HCT116 (cell line): ENCODE measurements at places on chromosomes 3 and 15. TPM values are rescaled to one million over a fixed set of nuclear protein-coding genes. Genes with fewer than 3 reads are reported as not detected.

Gene CMTM8
- total RNA-seq: 19.4 TPM

GRCh38 chr3:32180141-32180784, 58.2 kb upstream of the CMTM8 start:
- no peaks in the 10 kb centered on the region for H3K27me3 ChIP-seq
- H3K27ac ChIP-seq: no peak overlapping the region
- peaks cover 27% of the 10 kb centered on the region for H3K4me1 ChIP-seq
- H3K4me3 ChIP-seq: no peak overlapping the region
- no peak for DNase-seq

DNA sequence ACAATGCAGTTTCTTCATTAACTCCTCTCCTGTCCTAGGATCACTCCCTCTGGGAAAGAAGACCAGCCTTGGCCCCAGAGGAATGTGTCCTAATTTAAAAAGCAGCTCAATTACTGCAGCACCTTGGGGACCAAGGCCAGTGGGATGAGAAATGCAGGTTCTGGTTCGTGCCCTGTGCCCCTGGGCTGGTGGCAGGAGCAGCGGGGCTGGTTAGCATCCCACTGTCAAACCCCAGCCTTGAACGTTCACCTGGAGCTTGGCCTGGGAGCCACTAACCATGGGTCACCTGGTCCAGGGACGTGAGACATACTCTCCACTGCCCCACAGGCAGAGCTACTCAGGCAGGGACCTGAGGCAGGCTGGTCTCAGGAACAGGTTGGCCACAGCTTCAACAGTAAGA, 8.4 kb upstream of the RTP3 start:
- H3K27ac ChIP-seq: no peak overlapping the region
- peaks cover 10% of the 10 kb centered on the region; the same call in 1 of the 2 replicates for H3K4me1 ChIP-seq
- no peak overlapping the region for H3K4me3 ChIP-seq

DNA sequence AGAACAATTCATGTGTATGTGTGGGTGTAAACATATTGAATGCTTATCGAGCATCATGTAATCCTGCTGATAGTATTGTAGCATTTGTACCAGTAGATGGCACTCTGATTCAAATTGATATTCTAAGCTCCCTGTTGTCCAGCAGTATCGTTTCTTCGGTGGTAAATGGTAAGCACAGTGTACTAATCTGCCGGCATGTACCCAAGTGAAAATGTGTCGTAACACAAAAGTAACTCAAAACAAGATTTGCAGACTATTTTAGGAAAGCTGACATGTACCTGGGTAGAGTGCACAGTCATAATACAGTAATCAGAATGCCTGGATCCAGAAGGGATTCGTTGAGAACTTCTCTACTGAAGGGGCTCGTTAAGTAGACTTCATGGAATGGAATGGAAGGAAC, 31.7 kb upstream of the MNS1 start:
- peak; percentile 67 for DNase-seq
- H3K4me1 ChIP-seq: peaks cover 5% of the 10 kb centered on the region; the same call in 1 of the 2 replicates
- H3K27me3 ChIP-seq: no peaks in the 10 kb centered on the region
- H3K27ac ChIP-seq: no peak overlapping the region
- H3K36me3 ChIP-seq: no peaks in the 10 kb centered on the region

DNA sequence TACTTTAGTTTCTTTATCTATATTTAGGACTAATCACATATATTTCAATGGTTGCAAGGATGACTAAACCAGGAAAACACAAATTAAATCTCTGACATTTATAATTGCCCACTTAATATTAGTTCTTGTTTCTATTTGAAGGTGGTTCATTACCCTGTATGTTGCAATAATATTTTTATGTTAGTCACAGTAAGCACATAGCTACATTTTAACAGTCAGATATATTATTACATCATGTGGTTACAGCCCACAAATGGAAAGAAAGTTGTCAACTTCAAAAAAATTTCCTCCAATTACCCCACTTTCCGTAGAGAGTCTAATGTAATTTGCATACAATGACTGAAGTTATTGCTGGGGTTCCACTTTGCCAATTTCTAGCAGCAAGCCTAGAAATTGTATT, 114.6 kb downstream of the TUSC7 start:
- no peak overlapping the region for H3K27ac ChIP-seq
- DNase-seq: no peak
- H3K4me1 ChIP-seq: no peaks in the 10 kb centered on the region
- no peaks in the 10 kb centered on the region for H3K27me3 ChIP-seq
- H3K36me3 ChIP-seq: no peaks in the 10 kb centered on the region
